Stimulated activated CD8-positive, alpha-beta memory T cell treated with anti-CD3 and anti-CD28 coated beads, Interleukin-15, amount 100 ng/mL, for 24 hours (primary cell): ENCODE measurements at places on chromosomes 1 and 21.

DNA sequence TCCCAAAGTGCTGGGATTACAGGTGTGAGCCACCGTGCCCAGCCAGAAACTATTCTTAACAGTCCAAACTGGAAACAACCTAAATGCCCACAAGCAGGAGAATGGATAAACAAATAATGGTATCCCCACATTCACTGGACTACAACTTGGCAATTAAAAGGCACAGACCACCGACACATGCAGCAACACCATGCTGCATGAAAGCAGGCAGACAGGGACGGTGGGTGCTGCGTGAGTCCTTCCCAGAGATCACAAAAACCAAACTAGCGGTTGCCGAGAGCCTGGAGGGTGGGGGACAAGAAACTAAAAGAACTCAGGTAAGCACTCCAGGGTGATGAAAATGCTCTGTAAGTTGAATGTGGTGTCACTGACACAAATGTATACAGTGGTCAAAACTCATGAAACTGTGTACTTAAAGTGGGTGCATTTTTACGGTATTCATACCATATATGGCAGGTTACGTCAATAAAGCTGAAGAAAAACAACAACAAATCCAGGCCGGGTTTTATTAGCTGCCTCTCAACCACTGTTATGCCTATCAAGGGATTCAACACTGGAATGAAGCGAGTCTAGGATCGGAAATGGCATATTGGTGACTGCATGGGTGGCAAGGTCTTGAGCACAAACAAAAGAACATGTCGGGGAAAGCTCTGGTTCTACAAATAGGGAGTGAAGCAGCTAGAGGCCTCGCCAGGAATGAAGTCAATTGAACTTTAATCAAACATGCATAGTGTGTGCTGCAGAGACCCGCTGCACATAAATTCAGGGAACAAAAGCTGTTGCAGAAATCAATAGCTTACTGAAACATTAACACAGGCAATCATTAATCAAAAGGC, 52.4 kb downstream of the SLC45A1 start:
- no peak for DNase-seq

DNA sequence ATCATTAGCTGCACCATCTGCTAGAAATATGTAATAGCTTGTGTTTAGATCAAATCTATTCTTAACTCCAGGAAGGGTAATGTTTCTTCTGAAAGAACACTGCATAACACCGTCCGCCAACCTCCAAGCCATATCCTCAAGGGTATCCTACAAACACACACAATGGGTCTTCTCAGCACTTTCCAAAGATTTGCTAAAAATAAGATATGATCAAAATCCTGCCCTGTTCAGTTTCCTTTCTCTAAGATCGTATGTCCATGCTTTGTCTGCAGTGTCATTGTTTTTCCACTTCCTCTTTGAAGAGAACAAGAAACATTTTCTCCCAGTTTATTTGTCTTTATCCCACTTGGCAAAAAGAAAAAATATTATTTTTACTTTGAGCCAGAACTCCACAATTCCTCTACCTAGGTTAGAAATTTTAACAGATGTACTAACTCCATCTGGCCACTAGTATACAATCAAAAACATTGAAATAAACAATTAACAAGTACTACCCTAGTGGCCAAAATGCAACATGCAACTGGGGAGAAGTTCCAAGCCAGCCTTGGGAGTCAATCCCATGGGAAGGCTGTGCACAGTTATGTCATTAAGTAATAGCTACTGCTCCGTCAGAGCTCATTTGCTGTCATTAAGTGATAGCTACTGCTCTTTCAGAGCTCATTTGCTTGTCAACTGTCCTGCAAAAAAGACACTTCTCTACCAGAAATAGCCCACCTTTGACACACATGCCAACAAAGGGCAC, 37.8 kb downstream of the FRRS1 start:
- no peak for DNase-seq

- no peak for DNase-seq
Observed at GRCh38 chr1:56403321-56403720, 176.0 kb downstream of the PLPP3 start.

DNA sequence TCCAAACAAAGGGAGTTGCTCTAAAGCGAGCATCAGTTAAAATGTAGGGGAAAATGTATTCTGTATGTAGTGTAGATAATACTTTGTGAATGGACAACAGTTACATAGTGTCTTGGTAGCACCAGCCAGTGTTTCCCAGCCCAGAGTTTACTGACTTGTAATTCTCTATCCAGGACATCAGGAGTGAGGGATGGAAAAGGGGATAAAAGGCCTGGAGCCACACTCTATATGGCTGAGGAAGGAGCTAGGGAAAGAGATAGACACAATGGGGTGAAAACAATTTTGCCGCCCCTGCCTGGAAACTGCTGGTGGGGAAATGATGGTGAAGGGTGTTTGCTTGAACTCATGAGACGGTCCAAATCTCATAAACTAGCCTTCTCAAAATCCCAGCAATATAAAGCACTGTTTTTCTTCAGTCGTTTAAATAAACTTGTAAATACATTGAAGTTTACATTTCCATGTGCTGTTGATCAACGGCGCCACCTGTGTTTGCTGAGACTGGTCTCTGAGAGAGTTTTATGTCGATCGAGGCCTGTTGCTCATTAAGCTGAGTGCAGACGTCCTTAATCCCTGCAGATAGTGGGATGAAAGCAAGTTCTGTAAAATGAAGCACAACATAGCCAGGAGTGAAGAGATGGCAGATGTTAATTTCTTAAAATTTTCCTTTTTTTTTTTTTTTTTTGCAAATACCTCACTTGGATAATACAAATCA, 27.9 kb upstream of the AGO1 start:
- DNase-seq, result no peak

DNA sequence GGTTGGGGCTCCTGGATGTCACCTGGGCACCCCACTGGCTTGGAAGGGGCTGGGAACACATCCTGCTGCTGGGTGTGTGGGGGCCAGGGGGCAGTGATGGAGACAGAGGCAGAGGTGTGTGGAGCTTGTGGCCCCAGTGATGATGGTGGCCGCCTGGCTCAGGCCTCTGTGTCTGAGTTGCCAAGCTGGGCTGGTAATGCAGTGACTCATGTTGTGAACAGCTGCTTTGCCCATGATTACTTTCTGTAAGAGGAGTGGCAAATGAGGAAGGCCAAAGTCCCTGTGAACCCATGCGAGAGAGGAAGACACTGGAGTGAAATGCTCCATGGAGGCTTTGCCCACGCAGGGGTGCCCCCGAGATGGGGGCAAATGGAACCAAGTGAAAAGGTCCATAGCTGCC, 86.8 kb downstream of the KCNJ6 start:
- no peak for DNase-seq
